LNCaP clone FGC (cell line): ENCODE measurements at places on chromosomes 2 and 18.

GRCh38 chr2:217014328-217015105, 154.7 kb upstream of the TNP1 start:
- DNase-seq = no peak

DNA sequence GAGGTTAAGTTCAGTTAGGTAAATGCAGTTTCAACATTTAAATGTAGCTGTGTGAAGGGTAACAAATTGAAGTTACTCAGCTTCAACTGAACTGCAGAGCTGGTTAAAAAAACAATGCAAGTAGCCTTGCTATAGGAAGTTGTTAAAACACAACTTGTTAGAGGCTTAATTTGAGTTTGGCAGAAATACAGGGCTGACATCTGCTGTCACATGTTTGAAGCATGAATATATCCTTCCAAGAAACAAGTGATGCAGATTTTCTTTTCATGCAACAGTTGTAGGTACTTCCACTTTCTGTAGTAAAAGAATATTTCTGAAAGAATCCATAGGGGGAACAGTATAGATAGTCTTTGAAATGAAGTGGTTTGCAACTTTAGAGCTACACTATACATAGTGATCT, 208.7 kb upstream of the RASGRP3 start:
- DNase-seq = no peak

DNA sequence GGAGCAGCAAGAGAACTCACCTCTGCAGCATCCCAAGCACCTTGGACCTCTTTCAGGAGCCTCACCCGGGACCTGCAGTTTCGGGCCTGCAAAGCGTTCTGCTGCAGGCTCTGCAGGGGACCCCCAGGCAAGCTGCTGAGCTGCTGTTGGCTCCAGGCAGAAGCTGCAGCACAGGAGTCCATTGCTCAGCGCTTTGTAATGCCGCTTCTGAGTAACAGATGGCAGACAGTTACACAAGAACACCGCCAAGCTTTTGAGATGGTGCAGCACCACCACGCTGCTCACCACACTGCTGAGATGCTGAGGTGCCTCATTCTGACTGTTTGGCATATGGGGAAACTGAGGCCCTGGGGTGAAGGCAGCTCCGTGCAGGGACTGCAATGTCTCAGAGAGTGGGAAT, 1.9 kb upstream of the GALNT14 start:
- no peak for DNase-seq

GRCh38 chr18:45666520-45666919, 51.2 kb downstream of the SLC14A2 start:
- no peak for DNase-seq

GRCh38 chr2:208363485-208363884, 43.1 kb upstream of the PTH2R start:
- no peak for DNase-seq

GRCh38 chr2:171571721-171572120, 49.4 kb downstream of the CYBRD1 start:
- DNase-seq = no peak

- DNase-seq = peak; percentile 32
Measured at GRCh38 chr2:127913808-127914457, 28.2 kb upstream of the AMMECR1L start.

DNA sequence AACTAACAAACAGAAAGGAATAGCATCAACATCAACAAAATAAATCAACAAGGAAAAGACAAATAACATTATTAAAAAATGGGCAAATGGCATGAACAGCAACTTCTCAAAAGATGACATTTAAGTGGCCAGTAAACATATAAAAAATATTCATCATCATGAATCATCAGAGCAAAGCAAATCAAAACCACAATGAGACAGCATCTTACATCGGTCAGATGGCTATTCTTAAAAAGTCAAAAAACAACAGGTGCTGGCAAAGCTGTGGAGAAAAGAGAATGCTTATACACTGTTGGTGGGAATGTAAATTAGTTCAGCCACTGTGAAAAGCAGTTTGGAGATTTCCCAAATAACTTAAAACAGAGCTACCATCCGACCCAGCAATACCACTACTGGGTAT, 327.1 kb downstream of the CMPK2 start:
- no peak for DNase-seq

GRCh38 chr18:31901063-31901462, 41.9 kb downstream of the TRAPPC8 start:
- no peak for DNase-seq

DNA sequence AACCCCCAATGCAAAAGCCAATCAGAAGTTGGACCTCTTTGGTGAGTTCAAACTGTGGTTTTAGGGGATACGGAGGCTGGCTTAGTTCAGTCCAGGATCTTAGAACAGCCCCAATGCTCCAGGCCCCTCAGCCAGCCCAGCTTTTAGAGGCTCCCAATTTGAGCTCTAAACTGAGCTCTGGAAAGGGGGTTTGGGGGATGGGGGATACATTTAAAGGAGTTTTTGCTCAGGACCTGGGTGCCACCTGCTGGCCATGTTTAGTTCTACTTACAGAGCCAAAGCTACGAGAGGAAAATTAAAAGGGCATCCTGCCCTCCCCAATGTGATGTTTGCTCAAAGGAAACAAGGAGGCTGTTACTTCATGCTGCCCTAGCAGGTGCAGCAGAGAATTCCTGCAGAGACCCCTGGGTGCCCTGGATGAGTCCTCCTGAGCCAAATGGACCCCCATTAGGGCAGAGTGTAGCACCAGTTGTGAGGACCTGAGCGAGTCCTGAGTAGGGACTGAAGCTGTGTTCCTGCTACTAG, 15.9 kb upstream of the TMEM214 start:
- no peak for DNase-seq

DNA sequence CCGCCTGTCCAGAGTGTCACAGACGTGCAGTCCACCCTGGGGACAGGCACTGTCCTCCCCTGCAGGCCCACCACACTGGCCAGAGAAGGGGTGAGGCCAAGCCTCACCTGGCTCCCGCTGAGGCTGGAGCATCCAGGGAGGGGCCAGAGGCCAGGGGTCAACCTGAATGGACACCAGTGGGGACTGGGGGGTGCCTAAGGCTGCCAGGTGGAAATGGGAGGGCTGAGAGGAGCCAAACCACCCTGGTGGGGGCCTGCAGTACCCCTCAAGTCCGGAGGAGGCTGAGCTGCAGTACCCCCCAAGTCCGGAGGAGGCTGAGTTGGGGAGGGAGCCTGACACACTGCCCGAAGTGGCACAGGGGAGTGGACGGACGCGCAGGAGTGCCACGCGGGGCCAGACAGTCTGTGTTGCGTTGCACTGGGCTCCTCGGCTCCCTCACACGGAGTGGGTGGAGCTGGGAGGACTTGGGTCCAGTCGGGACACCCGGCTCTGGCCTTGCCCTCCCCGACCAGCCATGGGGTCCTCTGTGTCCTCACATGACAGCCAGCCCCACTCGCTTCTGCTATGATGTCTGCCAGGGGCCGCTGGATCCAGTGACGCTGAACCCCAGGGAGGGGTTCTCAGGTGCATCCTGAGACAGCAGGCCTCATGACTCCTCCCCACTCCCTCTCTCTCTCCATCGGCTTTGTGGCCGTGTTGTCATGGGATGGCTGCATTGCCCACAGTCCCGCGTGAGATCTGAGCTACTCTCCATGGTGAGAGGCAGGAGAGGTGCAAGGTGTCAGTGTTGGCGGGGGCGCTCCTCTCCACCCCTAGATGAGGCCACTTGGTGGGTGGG, 22.3 kb upstream of the GPC1 start:
- no peak for DNase-seq

DNA sequence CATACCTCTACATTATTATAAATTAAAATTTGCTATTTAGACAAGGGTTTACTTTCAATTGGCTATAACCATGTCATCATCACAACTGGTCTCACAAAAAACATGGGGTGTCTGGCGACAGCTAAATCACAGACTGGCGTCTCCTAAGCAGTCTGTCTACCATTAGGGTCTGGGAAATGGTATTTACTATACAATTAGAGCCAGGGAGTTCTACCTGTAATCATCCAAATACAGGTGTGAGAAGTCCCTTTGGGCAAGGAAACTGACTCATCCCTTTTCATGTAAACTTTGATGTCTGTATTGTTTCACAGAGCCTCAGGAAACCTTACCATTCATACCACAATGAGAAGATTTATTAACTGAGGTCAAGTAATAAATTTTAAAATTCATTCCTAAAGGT, 126.7 kb downstream of the OLA1 start:
- no peak for DNase-seq

- DNase-seq = no peak
Measured at GRCh38 chr2:27271631-27272340, 3.4 kb upstream of the DNAJC5G start.

- DNase-seq = no peak
Measured at GRCh38 chr2:53530126-53530525, 237.5 kb upstream of the CHAC2 start.

GRCh38 chr18:43382641-43383403, 105.5 kb upstream of the SYT4 start:
- DNase-seq = no peak
